ENCODE measurements at places on chromosomes 16 and 17.

GRCh38 chr17:44722254-44722653 lies 13.8 kb downstream of the DBF4B start:
- DNase-seq: no peak

DNA sequence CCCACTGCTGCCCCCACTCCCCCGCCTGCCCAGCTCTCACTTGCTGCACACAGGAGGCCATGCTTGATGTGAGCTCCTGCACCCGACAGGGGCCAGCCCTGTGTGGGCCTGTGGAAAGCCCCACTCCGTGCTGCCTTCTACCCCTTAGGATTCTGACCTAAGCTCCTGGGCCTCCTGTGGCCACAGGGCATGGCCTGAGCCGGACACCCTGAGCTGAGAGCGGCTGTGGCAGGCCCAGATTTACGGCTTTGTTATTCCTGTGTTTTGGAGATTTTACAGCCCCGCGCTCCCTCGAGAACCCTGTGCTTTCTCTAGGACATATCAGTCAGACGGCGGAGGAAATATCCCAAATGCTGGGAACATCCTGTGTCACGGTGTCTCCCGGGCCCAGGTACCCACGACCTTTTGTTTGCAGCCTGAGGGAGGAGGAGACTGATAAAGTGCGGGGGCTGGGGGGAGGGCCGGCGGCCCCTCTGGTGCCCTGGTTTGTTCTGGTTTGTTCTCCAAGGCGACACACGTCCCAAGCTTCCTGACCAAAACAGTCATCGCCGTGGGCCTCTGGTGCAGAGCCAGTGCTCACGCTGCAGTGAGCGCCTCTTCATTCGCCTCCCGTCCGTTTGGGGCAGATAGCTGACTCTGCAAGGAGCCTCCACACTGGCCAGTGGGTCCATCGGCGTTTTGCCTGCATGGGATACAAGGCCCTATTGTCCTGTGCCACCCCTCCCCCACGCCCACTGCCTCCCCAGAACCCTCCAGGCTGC lies 363.4 kb downstream of the C16orf95 start:
- DNase-seq: no peak

- DNase-seq: no peak
Measured at GRCh38 chr16:28937222-28937876, 5.6 kb downstream of the CD19 start.

DNA sequence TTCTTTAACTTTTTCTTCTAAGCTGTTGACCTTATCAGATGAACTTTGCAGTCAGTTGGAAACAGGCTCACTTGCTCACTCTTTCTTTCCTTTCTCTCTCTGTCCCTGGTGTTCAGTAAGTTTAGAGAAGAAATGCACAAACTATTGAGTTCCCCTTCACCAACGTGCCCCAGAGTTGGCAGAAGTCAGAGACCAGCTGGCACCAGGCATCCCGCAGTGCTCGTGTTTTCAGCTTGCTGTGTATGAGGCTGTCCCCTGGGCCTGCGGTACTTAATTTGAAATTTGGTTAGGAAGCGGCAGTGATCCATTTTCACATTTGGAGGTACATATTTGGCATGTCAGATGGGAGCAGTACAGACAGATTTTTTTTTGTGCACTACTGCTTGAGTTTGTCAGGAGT lies 258.6 kb downstream of the SNX29 start:
- no peak for DNase-seq

DNA sequence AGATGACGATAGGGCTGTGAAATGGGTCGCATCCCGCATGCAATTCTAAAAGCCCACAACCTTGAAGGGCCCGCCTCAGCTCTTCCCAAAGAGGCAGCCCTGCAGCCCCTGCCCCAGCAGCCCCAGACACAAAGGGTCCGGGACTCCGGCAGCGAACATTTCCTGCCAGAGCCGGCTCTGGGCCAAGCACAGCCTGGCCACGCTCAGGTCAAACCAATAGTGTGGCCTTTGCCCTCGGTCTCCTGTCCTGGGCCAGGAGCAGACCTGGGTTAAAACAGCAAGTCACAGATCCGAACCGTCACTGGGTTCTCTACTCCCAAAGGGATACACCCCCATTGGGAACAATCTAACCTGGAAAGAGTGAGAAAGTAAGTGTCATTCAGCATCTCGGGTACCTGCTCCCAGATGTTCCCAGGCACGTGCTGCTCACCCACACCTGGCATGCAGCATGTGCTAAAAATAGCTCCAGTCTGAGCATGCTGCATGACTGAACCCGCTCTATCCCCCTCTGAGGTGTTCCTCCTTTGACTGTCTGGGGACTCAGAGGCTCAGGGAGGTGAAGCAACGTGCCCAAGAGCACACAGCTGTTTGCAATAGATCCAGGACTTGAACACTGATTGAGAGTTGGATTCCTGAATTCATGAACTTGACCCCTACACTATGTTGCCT lies 22.2 kb upstream of the ATP2A3 start:
- DNase-seq: no peak

DNA sequence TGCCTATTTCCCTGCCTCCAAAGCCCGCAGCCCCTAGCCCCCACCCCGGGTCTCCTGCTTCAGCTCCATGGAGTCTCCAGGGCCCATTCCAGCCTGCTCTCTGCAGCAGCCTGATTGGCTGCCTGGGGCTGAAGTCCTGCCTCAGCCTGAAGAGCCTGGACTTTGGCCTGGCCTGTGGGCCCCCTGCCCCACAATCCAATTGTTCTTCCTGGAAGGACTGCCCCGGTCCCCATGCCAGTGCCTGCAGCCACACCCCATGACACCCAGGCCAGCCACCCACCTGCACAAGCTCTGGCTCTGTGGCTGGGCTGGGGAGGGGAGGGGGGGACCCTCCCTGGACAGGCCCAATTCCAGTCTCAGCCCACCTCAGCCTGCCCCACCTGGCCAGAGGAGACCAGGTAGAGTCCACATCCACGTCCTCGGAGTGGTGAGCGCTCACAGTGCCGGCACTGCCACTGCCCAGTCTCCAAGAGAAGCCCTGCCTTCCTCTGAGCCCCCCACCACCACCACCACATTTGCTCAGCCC lies 12.3 kb downstream of the ENPP7 start:
- DNase-seq: no peak
